ENCODE measurements at places on chromosomes 11 and 22. TPM values are rescaled to one million over a fixed set of nuclear protein-coding genes. Genes with fewer than 3 reads are reported as not detected.

Gene SLC29A2
- 0.39 TPM for total RNA-seq

Gene MMP12
- total RNA-seq = not detected

Gene AP2A2
- total RNA-seq = 73.9 TPM

Gene APOA1
- total RNA-seq = not detected

Gene BDNF
- total RNA-seq = 0.39 TPM

Gene KCNJ5
- total RNA-seq = 0.54 TPM

Gene ZP1
- not detected for total RNA-seq

Gene CD3E
- not detected for total RNA-seq

Gene CACNA1I
- not detected for total RNA-seq

Gene XKR3
- not detected for total RNA-seq

Gene AGBL2
- 6.4 TPM for total RNA-seq

Data from placental epithelial cell (primary cell).